ENCODE measurements at places on chromosomes 13 and 19. TPM values are rescaled to one million over a fixed set of nuclear protein-coding genes. Genes with fewer than 3 reads are reported as not detected.

MEGF8 gene
- 19.8 TPM for polyA plus RNA-seq

HIPK4 gene
- 0.20 TPM for polyA plus RNA-seq

CYP2A6 gene
- polyA plus RNA-seq, result 1.5 TPM

DNA sequence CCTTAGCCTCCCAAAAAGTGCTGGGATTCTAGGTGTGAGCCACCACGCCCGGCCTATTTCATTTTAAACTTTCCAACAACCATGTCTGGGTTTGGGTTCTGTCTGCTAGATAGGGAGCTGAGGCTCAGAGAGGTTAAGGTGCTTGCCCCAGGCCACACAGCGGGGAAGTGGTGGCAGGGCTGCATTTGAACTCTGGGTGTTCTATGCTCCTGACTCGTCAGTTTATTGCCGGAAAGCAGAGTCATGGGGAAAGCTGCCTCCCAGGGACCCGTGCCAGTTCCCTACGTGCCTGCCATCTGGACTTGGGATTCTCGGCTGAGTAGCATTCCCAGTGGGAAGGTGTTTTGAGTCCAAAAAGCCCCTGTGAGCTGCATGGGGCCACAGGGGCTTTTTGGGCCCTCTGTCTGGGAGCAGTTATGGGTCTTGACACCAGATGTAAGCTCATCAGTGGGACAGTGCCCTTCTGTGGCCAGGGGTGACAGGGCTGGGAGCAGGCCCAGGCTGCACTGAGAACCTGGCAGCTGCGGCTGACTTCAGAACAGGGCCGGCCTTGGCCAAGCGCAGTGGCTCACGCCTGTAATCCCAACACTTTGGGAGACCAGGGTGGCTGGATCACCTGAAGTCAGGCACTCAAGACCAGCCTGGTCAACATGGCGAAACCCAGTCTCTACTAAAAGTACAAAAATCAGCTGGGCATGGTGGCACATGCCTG lies 10.9 kb downstream of the RFX1 start:
- DNase-seq, result no peak

DNA sequence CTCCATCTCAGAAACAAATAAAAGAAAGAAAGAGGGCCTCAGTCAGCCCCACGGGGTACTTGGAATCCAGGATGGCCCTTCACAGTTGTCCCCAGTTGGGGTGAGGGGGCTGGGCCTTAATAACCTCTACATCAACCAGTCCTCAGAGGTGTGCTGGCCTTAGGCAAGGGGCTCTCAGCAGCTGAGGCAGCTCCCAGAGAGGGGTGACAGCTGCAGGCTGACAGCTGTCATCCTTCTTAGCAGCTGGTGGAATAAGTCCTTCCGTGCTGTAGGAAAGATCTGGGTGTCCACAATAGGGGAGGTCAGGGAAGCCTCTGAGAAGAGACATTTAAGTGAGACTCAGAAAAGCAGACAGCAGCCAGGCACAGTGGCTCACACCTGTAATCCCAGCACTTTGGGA lies 7.4 kb downstream of the BCAM start:
- DNase-seq, result no peak

GRCh38 chr13:33746867-33747266 lies 71.1 kb upstream of the RFC3 start:
- no peak for DNase-seq

DNA sequence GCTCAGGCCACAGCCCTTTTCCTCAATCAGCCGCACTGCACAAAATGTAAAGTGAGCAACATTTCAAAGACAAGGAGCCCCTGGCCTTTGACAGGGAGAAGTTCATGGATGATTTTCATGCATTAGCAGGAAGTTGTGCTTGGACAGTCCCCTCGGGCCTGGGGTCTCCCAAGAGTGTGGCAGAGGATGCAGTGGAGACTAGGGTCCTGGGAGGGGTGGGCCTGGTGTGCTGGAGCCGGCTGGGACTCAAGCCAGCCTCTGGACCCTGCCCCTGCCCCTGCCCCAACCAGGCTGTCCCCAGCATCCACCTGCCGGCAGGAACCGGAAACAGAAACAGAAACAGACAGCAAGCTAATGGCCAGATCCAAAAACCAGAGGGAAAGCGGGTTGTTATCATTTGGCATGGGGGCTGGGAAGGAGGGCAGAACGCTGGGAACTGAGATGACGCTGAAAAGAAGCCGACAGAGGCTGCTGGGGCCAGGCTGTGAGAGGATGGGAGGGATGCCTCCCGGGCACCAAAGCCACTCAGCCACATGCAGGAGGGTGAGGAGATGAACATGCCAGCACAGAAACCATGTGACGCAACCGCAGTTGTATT lies 2.3 kb downstream of the GAS6 start:
- DNase-seq, result no peak

GRCh38 chr19:18423258-18424020 lies 4.2 kb downstream of the SSBP4 start:
- no peak for DNase-seq

DNA sequence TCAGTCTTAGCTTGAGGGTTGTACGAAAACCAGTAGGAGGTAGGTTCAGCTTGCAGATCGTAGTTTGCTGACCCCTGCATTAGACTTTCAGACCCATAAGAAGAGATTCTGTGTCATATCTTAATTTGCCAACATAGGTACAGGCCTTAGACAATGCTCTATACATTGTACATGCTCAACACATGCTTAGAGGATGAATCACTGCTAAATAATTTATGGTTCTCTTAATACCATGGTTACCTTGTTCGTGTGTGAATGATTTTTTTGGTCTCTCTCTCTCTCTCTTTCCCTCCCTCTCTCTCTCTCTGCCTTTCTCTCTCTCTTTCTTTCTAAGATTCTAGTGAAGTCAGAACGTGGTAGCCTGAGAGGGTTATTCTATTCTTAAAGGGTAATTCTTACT lies 112.2 kb downstream of the FGF14 start:
- no peak for DNase-seq

- no peak for DNase-seq
Observed at GRCh38 chr13:77065461-77066147, 38.6 kb upstream of the FBXL3 start.

GRCh38 chr13:110206185-110206584 lies 100.8 kb downstream of the COL4A1 start:
- DNase-seq, result no peak

DNA sequence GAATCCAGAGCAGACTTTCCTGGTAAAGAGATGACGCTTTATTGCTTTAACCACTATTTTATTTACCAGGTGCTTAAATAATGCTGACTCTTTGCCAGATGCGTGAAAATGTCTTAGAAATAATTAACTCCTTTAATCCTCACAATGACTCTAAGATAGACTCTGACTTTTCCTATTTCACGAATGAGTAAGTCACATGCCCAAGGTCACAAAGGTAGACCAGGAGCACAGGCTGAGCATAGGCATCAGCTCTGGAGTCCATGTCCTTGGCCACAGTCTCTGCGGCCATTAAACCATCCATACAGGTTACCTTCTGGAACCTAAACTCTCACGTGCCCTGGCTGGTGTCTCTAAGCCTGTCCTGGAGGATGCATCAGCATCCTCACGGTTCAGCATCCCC lies 87.3 kb downstream of the ERCC5 start:
- DNase-seq, result no peak

GRCh38 chr13:98889419-98890085 lies 88.3 kb downstream of the DOCK9 start:
- DNase-seq, result no peak

- DNase-seq, result no peak
Observed at GRCh38 chr13:75782985-75783384, 146.9 kb downstream of the LMO7 start.

- no peak for DNase-seq
Observed at GRCh38 chr13:107117327-107118012, 549.5 kb upstream of the ARGLU1 start.

GRCh38 chr19:41298348-41298964 lies 11.5 kb upstream of the CCDC97 start:
- no peak for DNase-seq

All from urinary bladder (tissue), 4 donors.